NCI-H187 (cell line): ENCODE measurements at places on chromosomes 12 and 14.

DNA sequence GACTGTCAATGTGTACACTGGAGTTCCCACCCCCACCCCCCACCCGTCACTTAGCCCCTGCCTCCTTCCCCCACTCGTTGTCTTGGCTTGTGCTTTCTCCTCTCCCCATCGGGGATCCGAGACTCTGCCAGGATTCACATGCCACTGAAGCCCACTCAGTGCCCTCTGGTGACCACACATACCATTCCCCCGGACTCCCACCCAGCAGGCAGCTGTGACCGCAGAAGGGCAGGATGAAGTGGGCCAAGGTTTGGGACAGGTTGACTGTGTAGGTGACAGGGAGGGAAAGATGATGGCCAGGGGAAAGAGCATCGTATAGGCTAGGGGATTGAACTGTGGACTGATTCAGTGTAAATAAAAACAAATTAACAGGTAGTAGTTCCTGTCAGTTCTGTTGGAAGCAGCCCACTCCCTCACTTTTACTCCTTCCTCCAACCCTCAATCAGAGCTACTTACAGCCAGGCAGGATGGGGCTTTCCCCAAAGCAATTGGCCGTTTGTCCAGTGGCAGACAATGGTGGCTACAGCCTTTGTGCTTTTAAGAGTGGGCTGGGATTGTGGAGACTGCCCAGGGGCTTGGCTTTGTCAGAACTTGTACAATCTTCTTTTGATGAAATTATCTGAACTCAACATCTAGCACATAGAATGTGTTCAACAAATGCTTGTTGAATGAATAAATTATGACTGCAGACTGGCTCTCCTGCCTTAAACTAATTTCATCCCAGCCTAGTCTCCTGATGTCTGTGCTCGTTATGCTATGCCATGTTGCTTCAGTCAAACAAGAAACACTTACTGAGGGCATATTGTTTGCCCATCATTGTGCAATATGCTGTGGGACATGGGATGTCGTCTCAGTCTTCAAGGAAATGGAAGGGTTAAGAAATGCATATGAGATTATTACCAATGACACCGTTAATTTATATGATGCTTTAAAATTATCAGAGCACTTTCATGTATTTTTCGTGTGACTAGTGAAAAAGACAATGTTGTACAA, 30.2 kb downstream of the TTC9 start:
- DNase-seq: no peak

DNA sequence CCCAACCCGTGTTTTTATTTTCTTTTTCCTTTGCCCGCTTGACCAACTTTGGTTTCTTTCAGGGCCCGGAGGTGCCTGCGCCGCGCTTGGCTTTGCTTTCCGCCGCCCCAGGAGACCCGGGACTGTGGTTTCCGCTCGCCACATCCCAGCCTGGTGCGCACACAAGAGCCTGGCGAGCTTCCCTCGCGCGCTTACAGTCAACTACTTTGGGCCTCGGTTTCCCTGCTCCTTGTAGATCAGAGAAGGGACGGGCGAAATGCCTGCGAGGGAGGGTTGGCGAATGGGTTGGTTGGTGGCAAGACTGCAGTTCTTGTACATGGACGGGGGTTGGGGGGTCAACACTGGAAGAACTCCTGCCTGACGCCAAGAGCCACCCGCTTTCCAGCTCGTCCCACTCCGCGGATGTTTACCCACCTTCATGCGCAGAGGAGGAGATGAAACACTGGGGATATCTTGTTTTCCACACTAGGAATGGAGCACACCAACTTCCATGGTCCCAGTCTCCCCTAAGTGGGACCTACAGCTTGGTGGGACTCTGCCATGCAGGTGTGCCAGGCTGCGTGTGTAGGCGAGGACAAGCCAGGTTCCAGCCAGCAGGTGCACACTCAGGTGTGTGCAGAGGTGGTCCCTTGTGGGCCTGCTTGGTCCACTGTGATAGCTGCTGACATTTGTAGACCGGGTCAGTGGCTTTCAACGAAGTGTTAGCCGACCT, 16.6 kb upstream of the TBX3 start:
- no peak for DNase-seq

DNA sequence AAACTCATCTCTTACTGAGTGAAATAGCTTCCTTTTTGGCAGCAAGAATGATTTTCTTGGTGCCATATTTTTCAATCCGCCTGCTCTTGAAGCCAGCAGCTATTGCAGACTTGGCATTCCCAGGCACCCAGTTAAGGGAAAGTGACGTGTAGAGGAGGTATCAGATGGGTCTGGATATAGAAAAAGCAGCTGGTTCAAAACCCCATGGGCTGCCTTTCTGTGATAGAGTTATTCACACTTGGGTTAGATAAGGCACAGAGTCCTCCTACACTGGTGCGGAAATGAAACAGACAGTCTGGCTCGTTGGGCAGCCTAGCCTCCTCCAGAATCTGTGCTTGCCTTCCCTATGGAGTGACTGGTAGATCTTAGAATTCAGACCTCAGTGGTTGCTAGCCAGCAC, 62.2 kb downstream of the PTPN11 start:
- DNase-seq: no peak

GRCh38 chr14:70011098-70011497, 131.9 kb downstream of the SMOC1 start:
- peak; percentile 51 for DNase-seq

DNA sequence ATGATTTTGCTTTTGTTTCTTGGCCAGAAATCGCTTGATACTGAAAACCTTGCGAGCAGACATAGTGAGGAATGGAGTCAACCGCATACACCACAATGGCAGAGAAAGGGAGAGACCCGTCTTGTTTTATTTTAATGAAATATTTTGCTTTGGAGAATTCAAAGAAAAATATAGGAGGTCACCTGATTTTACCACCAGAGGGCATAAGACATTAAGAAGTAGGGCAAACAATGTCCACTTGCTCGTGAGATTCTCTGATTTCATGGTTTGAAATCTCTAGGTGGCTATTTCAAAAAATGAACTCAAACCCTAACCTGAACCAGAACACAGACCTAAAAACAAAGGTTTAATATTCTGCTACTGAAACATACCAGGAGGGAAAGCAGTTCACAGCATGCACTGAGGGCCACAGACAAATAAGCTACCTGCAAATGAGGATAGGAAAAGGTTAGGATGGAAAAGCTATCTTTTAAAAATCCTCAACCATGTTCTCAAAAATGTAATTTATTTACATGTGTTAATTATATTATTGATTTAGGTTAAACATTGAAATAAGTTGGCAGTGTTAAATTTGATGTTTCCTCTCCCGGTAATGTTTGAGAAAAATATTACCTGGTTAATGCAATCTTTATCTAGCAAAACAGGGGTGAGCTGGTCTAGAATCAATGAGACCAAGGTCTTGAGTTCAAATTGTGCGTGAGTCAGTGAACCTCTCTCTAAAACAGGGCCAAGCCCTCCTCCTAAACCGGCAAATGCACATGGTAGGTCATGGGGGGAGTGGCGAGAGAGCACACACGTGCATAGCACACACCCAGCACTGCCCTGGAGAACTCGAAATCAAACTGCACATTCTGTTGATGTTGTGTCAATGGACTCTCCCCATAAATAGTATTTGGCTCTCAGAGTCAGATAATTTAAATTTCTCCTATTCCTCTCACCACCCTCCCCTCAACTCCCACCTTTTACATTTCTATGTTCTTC, 12.5 kb downstream of the IFNG-AS1 start:
- DNase-seq: no peak

GRCh38 chr12:59004456-59004855, 84.2 kb upstream of the LRIG3 start:
- no peak for DNase-seq

DNA sequence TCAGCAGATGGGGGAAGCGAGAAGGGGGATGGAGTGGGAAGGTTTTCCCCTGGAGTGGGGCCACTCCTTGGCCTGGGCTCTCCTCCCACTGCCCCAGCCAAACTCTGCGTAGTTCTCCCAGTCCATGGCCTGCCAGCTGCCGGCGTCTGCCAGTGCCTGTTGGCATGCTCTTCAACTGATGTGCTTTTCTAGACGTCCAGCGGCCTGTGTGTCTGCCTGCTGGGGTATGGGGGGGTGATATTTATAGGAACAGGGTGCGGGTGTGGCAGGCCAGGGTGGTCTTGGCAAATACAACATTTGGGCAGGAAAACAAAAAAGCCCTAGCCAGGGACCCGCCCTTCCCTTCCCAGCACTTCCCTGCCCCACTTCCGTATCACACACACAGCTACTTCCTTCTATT, 786.3 kb upstream of the NOVA1 start:
- no peak for DNase-seq

GRCh38 chr12:10223208-10223607, 10.5 kb downstream of the GABARAPL1 start:
- DNase-seq: no peak

GRCh38 chr14:76927971-76928700, 100.4 kb downstream of the IRF2BPL start:
- no peak for DNase-seq

- DNase-seq: no peak
Measured at GRCh38 chr12:11136075-11136474, 1.6 kb upstream of the TAS2R30 start.

DNA sequence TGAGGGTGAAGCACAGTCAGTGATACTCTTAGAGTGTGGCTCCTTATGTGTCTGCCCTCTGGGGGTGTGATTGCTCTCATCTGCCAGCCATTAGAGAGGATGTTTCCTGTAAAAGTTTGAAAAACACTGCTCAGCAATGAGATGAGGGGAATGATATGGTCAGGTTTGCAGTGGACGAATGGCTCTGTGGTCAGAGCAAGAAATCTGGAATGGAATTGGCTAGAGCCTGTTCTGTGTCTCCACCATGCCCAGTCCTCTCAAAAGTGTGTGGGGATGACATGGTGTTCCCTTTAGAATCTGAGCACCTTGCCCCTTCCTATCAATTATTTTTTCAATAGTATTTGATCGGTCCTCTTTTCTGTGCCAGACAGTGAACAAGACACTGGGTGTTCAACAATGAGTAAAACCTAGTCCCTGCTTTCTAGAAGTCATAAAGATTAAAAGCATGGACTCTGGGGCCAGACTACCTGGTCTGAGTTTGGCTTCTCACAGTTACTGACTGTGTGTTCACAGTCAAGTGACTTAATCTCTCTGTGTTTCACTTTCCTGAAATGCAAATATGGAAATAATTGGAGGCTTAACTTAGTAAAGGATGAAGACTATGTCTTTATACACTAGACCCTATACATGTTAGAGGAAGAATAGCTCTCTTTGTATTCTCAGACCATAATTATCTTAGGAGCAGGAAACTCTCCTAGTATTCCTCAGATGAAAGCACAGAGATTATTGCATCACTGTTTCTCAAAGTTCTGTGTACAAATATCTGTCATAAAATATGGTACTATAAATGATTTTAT, 1.6 kb downstream of the ACSS3 start:
- no peak for DNase-seq

- DNase-seq: no peak
Measured at GRCh38 chr12:21941506-21942376, 515 bp upstream of the ABCC9 start.

GRCh38 chr14:90087433-90087832, 25.6 kb downstream of the KCNK13 start:
- DNase-seq: no peak

GRCh38 chr14:94171208-94171607, 2.9 kb upstream of the PPP4R4 start:
- DNase-seq: no peak
